ENCODE measurements at places on chromosomes 4 and X. TPM values are rescaled to one million over a fixed set of nuclear protein-coding genes. Genes with fewer than 3 reads are reported as not detected.

GRCh38 chr4:82851885-82852750, 38.8 kb downstream of the SEC31A start:
- DNase-seq: peak; percentile 4

GRCh38 chrX:153387345-153387744, 13.8 kb downstream of the PNMA6E start:
- no peak for DNase-seq

- DNase-seq: no peak
Observed at GRCh38 chrX:72376124-72376523, 70.4 kb upstream of the CITED1 start.

The ABLIM2 gene
- polyA plus RNA-seq: 6.1 TPM

The PAGE5 gene
- polyA plus RNA-seq: not detected

Measured in renal pelvis (tissue), 12 donors.